SK-N-SH treated with all-trans-retinoic acid at 6 μM for 48 hours (cell line): ENCODE measurements at places on chromosomes 1 and 21.

DNA sequence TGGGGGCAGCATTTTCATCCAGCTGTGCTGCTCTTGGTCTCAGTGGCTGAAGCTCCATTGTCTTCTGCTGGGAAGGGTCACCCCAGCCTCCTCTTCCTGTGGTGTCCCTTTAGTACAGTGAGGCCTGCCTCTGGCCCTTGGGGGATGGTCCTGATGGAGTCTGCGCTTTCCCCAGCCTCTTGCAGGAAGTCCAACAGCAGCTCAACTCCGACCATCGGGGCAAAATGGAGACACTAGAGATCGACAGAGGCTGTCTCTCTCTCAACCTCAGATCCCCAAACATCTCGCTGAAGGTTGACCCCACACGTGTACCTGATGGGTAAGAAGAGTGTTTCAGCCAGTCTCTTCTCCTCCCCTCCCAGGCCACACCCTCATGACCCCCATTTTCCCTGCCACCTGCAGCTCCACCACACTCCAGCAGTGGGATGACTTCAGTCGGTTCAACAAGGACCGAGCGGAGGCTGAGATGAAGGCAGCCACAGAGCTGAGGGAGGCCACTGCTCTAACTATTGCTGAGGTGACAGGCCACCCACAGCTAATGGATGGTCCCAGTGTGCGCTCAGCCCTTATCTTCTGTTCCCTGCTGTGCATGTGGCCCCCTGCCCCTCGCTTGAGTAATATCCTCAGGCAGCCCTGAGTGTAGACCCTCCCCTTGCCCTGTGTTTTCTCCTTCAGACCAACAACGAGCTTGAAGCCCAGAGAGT lies 2.0 kb upstream of the ADPRS start:
- no peak for ATAC-seq

GRCh38 chr1:194273660-194274059 lies 1087.2 kb upstream of the B3GALT2 start:
- no peak for ATAC-seq

GRCh38 chr1:220875260-220875659 lies 4.0 kb upstream of the HLX start:
- no peak for ATAC-seq

GRCh38 chr1:229913489-229913888 lies 153.5 kb upstream of the GALNT2 start:
- ATAC-seq, result no peak
